NCI-H1694 (cell line): ENCODE measurements at places on chromosomes 6 and 20.

DNA sequence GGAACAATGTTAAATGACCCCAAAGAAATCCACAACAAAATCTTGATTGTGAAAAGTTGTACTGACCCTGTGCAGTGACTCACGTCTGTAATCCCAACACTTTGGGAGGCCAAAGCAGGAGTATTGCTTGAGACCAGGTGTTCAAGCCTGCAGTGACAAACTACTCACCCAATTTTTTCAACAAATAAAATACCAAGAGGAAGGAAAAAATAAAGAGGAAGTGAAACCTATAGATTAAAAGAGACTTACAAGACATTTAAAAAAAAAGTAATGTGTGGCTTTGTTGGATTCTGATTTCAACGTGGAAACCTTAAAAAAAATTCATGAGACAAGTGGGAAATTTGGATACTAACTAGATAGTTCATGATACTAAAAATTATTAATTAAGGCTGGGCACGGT lies 31.9 kb downstream of the GINS1 start:
- DNase-seq, result no peak

DNA sequence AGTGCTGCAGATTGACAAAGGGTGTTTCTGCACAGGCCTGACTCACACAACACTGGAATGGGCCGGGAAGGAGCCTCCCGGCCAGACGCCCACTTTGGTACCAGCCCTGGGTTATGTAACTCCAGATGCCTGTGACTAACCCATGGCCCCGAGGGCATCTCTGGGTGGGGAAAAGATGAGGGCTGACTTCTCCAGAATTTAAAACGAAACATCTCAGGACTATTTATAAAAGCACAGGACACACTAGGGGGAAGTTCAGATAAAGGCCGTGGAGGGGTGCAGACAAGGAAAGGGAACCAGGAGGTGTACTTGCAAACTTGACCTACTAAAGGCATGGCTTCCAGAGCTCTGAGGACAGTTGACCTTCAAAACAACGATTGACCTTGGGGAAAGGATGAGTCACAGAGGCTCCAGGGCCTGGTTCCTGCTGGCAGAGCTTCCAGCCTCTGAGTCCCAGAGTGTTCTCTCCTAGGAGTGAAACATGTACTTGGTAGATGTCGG lies 196.9 kb downstream of the NFATC2 start:
- no peak for DNase-seq

GRCh38 chr6:14059791-14060436 lies 57.7 kb upstream of the CD83 start:
- DNase-seq, result peak; percentile 33

GRCh38 chr6:134165561-134166201 lies 113.3 kb upstream of the SLC2A12 start:
- DNase-seq, result no peak

- DNase-seq, result no peak
Measured at GRCh38 chr6:169640351-169640852, 61.4 kb downstream of the WDR27 start.

DNA sequence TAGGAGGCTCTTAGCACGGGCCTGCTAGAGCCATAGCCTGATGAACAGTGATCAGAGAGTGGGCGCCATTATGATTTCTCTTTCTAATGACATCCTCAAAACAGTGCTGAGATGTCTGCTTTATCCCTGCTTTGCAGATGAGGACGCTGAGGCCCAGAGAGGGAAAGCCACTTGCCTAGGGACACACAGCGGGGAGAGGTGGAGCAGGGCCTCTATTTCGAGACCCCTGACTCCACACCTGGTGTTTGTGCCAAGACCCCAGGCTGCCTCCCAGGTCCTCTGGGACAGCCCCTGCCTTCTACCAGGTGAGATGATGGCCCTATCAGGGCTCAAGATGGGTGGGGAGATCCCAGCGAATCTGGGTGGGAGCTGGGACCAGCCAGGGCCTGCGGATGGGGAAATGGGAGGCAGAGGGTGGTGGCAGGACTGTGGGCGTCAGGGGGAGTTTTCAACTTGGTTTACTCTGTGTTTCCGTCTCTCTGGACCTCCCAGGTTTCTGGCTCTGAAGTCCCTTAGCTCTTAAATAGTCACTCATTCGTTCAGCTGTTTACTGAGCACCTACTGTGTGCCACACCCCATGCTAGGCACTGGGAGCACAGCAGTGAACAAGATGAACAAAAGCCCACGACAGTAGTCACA lies 36.7 kb downstream of the SRC start:
- DNase-seq, result no peak

DNA sequence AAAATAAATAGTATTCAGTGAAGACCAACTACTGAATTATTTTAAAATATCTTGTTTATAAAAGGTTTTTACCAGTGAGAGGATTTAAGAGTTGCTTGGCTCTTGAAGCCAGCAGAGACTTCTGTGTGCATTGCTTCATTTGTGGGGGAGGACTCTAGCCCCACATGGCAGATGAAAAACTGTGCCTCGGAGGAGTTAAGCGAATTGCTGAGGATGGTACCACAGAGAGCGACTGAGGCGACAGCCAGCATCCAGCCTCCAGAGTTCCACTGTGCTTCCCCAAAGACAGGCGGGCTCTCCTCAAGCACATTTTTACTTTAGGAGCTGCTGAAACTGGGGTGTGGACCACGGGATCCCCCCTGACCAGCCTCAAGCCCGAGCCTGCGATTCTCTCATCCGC lies 80.7 kb downstream of the THBS2 start:
- no peak for DNase-seq
